ENCODE measurements at places on chromosomes 11 and 22.

DNA sequence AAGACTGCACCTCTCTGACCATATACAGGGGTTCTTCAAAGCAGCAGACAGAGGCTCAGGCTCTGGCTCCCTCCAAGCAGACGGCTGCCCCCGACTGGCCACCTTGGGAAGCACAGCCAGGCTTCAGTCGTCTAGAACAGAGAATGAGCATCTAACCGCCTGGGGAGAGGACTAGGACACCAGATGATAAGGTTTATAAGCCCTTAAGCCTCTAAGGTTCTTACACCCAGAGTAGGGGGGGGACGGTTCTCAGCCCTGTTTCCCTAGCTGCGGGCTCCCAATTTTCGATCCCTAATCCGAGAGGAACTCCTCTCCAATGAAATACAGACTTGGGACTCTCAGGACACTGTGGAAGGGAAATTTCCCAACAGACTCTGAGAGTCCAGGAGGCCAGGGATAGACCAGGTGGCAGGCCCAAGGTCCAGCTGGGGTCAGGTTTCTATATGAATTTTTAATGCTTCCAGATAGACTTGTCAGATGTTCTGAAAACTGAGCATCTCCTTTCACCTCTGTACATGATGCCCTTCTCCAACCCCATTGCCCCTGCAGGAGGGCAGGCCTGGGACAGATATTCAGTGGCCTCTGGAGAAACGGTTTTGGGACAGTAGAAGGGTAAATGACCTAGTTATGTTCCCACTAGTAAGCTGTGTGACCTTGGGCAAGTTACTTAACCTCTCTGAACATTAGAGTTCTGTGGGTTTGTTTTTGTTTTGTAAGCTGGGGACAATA is 20.2 kb downstream of the RTN4RL2 start:
- DNase-seq, result peak; percentile 53

GRCh38 chr22:30626413-30626812 is 9.2 kb upstream of the SLC35E4 start:
- DNase-seq, result no peak

GRCh38 chr22:27745154-27745553 is 56.4 kb downstream of the MN1 start:
- DNase-seq, result no peak

GRCh38 chr11:110801328-110801727 is 89.1 kb upstream of the ARHGAP20 start:
- no peak for DNase-seq

DNA sequence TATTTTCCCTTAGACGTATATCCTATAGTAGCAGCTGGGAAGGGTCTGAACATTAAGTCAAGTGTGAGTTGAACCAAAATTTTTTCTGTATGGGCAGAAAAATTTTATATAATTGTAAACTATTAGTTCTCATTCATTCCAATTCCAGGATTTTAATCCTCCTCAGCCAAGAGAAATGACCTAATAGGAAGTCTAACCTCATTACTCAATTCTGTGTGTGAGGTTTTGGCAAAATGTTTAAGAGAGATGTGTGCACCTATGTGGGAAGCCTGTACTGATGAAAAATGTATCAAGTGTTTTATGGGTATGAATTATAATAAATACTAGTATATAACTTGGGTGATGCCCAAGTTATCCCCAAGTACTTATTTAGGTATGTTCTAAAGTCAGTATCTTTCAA is 311.6 kb upstream of the PITPNB start:
- no peak for DNase-seq

DNA sequence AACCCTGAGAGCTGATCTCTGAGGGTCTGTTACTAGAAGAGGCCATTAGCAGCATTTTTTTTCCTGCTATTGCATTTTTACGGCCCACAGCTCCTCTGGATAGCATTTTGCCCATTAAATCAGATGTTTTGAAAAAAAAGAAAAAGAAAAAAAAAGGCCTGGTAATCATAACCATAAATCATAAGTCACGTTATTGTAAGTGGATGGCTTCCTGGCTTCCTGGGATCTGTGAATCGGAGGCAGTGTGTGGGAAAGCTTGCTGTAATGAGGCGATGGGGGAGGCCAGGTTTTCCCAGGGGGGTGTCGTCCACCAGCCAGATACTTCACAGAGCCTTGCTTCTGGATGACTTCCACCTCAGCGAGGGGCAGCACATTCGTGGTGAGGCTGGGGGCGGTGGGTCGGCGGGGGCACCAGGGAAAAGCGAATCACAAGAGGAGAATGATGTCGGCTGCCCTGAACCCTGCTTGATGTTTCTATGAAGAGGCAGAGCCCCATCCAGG is 106.5 kb upstream of the SYT13 start:
- peak; percentile 33 for DNase-seq

DNA sequence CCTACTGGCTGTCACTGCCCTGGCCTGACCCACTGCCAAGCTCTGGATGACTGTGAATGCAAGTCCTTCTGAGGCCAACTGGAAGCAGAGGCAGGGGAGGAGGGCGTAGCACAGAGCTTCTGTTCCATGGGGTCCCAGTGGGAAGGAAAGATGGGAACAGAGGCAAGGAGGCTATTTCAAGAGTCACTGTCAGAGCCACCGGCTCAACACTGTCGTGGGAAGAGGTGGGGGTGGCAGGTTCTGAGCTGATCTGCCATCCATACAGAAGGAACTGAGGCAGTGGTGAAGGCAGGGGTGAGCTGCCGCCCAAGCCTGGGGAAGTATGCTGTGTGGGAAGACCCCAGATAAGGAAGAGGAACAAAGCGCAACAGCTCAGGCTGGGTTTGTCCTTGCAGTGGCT is 54.7 kb downstream of the SGSM3 start:
- no peak for DNase-seq

DNA sequence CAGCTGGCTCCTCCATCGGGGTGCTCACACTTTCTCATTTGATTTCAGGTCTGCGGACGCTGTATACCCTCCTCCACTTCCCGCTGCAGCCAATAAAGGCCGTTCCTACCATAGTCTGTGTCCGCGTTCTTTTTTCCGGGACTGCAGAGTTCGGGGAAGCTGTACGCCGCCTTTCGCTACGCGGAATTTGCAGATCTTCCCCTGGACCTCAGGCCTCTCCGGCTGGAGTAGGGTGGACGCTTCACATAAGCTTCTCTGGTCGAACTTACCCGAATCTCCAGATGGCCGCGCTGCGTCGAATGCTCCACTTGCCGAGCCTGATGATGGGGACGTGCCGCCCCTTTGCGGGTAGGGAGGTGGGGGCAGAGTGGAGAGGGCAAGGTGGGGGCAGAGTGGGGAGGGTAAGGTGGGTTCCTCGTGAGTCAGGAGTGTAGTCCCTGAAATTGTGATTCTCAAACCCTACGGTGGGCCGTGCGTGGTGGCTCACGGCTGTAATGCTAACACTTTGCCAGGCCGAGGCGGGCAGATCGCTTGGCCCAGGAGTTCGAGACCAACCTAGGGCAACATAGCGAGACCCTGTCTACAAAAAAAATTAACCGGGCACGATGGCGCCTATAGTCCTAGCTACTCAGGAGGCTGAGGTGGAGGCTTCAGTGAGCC is 617 bp downstream of the CSKMT start:
- no peak for DNase-seq

GRCh38 chr11:122156940-122157382 is 40.9 kb upstream of the BLID start:
- no peak for DNase-seq

- no peak for DNase-seq
Measured at GRCh38 chr22:19599626-19600243, 75.5 kb upstream of the CLDN5 start.

- no peak for DNase-seq
Measured at GRCh38 chr11:57335023-57335342, 709 bp downstream of the SSRP1 start.

- no peak for DNase-seq
Measured at GRCh38 chr11:67588136-67588503, 4.5 kb downstream of the GSTP1 start.

Measured in mesenchymal stem cell (in vitro differentiated cells and primary cell).